Left renal pelvis (tissue), 4 donors: ENCODE measurements at places on chromosomes 5 and 9. TPM values are rescaled to one million over a fixed set of nuclear protein-coding genes. Genes with fewer than 3 reads are reported as not detected.

The CCDC180 gene
- polyA plus RNA-seq = 16.6 TPM

The MYO10 gene
- polyA plus RNA-seq = 39.1 TPM

The LPAR1 gene
- polyA plus RNA-seq = 29.9 TPM

The TPD52L3 gene
- not detected for polyA plus RNA-seq

The MARVELD2 gene
- polyA plus RNA-seq = 29.5 TPM

The PLPPR1 gene
- polyA plus RNA-seq = 16.2 TPM

The FREM1 gene
- 156 TPM for polyA plus RNA-seq

The OLFML2A gene
- polyA plus RNA-seq = 23.1 TPM

The TNFSF15 gene
- polyA plus RNA-seq = 9.1 TPM

The FBP2 gene
- polyA plus RNA-seq = not detected

The UBE2QL1 gene
- polyA plus RNA-seq = 1.0 TPM

The CD274 gene
- 1.4 TPM for polyA plus RNA-seq

The PHPT1 gene
- polyA plus RNA-seq = 120 TPM

The SEMA6A gene
- 51.3 TPM for polyA plus RNA-seq

The NXNL2 gene
- 1.5 TPM for polyA plus RNA-seq

The KCNV2 gene
- 0.07 TPM for polyA plus RNA-seq

The FBN2 gene
- polyA plus RNA-seq = 106 TPM

The LMX1B gene
- polyA plus RNA-seq = 15.1 TPM

The DCAF12 gene
- 66.2 TPM for polyA plus RNA-seq

The LVRN gene
- polyA plus RNA-seq = 13.6 TPM

The SLC34A3 gene
- polyA plus RNA-seq = 2.9 TPM

The GAPVD1 gene
- 27.2 TPM for polyA plus RNA-seq

The TTF1 gene
- 19.3 TPM for polyA plus RNA-seq

The CDKN2B gene
- polyA plus RNA-seq = 0.12 TPM

The OR1L6 gene
- polyA plus RNA-seq = not detected

The PTGES gene
- polyA plus RNA-seq = 5.0 TPM

The C7 gene
- 210 TPM for polyA plus RNA-seq

The ECSCR gene
- 26.3 TPM for polyA plus RNA-seq

The SETX gene
- 55.1 TPM for polyA plus RNA-seq

The TMEM267 gene
- 19.8 TPM for polyA plus RNA-seq

The PTCH1 gene
- 28.4 TPM for polyA plus RNA-seq

The GNA14 gene
- 14.8 TPM for polyA plus RNA-seq

The ANKH gene
- 18.9 TPM for polyA plus RNA-seq

The NTNG2 gene
- 0.33 TPM for polyA plus RNA-seq

The LRRC19 gene
- 15.6 TPM for polyA plus RNA-seq

The TAF11L5 gene
- polyA plus RNA-seq = not detected

The EIF4EBP3 gene
- 6.2 TPM for polyA plus RNA-seq

The FGD3 gene
- polyA plus RNA-seq = 8.2 TPM

The EGR1 gene
- polyA plus RNA-seq = 45.4 TPM

The PCDHGA2 gene
- 12.8 TPM for polyA plus RNA-seq

The C9orf153 gene
- polyA plus RNA-seq = not detected

The MYORG gene
- polyA plus RNA-seq = 9.5 TPM

The F2RL2 gene
- 0.44 TPM for polyA plus RNA-seq

The ECM2 gene
- polyA plus RNA-seq = 12.6 TPM

The LCN6 gene
- not detected for polyA plus RNA-seq

The AFAP1L1 gene
- polyA plus RNA-seq = 19.0 TPM
